ENCODE measurements at places on chromosomes 5 and 9. TPM values are rescaled to one million over a fixed set of nuclear protein-coding genes. Genes with fewer than 3 reads are reported as not detected.

The CPEB4 gene
- total RNA-seq, result 49.7 TPM

- no peak overlapping the region for H3K27ac ChIP-seq
- DNase-seq, result no peak
- no peaks in the 10 kb centered on the region for H3K27me3 ChIP-seq
- H3K36me3 ChIP-seq, result no peaks in the 10 kb centered on the region
- H3K4me3 ChIP-seq, result no peak overlapping the region
- no peaks in the 10 kb centered on the region for H3K4me1 ChIP-seq
These were observed 281.9 kb downstream of the MARCHF11 start for GRCh38 chr5:15897656-15898055.

The ARL14EPL gene
- not detected for total RNA-seq

The SPEF2 gene
- total RNA-seq, result 5.1 TPM

DNA sequence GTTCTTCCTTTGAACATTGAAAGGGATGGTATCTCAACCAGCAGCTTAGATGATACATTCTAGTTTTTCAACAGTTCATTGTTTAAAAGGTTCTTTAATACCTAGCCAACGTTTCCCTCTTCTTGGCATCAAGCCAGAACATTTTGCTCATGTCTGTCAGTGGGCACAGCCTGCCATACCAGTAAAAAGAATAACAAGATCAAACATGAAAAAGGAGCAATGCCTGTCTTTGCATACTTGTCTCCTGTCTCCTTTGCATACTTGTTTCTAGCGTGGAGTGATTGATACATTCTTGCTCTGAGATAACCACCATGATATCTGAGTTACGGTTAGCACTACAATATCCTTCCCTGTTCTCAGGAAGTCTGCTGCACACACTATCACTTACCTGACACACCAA lies 248.6 kb upstream of the DAPK1 start:
- DNase-seq, result no peak
- H3K36me3 ChIP-seq, result no peaks in the 10 kb centered on the region
- no peaks in the 10 kb centered on the region for H3K4me1 ChIP-seq
- H3K27ac ChIP-seq, result no peak overlapping the region

GRCh38 chr5:150642991-150643710 lies 2.7 kb downstream of the SYNPO start:
- DNase-seq, result no peak
- H3K4me1 ChIP-seq, result peaks cover 74% of the 10 kb centered on the region
- H3K27me3 ChIP-seq, result no peaks in the 10 kb centered on the region
- H3K27ac ChIP-seq, result peak overlapping the region; percentile 54

DNA sequence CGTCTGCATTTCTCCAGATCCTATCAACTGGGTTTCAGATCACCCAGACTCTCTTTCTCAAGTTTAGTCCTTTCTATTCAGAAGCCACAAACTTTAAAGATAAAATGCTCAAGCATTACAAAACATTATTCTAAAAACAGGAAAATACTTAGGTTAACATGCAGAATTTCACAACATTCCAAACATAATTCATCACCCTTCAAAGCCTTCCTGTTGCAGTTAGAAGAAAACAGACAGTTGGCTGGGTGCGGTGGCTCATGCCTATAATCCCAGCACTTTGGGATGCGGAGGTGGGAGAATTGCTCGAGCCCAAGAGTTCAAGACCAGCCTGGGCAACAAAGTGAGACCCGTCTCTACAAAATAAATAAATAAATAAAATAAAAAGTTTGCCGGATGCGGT lies 7.7 kb upstream of the OCLN start:
- no peaks in the 10 kb centered on the region for H3K4me1 ChIP-seq
- H3K27me3 ChIP-seq, result no peaks in the 10 kb centered on the region

- no peak overlapping the region for H3K27ac ChIP-seq
- H3K4me1 ChIP-seq, result no peaks in the 10 kb centered on the region
- peak; percentile 44 for DNase-seq
- H3K36me3 ChIP-seq, result no peaks in the 10 kb centered on the region
- no peak overlapping the region for H3K4me3 ChIP-seq
These were observed 388.5 kb upstream of the CTNND2 start for GRCh38 chr5:12292610-12293204.

DNA sequence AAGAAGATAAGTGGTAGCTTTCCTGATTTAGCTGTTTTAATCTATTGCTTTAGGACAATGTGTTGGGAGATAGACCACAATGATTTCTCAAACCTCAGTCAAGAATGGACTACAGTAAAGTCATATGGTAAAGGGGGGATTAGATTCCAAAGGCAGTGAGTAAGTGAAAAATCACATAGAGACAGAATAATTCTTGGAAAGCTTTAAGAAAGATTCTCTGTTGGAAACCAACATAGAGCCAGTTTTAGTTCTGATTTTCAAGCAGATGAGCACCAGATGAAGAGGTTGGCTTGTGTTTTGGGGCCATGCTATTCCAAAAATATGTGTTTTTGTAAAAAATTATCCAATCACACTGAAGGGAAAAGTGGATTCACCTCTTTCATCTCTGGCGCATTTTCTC lies 256.8 kb upstream of the RPS23 start:
- H3K4me3 ChIP-seq, result no peak overlapping the region
- no peak for DNase-seq
- H3K4me1 ChIP-seq, result peaks cover 8% of the 10 kb centered on the region
- H3K27ac ChIP-seq, result no peak overlapping the region
- H3K36me3 ChIP-seq, result no peaks in the 10 kb centered on the region

The RUFY1 gene
- 42.3 TPM for total RNA-seq

DNA sequence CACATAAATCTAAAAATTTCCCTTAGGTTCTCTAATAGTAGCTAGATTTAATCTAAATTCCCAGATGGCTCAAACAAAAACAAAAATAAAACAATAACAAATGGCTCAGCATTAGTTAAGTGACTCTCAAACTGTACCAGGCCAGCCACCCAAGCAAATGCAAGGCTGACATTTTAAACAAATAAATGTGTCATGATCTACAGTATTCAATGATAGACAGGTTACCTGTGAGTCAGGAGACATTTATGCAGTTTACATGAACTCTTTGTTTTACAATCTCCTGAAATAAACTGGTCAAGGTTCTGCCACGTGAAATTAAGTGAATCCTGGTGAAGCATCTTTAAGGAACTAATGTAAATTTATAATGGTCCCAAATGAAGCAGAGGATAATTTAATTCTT lies 580.2 kb upstream of the PTPRD start:
- no peaks in the 10 kb centered on the region for H3K36me3 ChIP-seq
- no peaks in the 10 kb centered on the region for H3K27me3 ChIP-seq
- no peak for DNase-seq

The SLIT3 gene
- total RNA-seq, result 43.8 TPM

DNA sequence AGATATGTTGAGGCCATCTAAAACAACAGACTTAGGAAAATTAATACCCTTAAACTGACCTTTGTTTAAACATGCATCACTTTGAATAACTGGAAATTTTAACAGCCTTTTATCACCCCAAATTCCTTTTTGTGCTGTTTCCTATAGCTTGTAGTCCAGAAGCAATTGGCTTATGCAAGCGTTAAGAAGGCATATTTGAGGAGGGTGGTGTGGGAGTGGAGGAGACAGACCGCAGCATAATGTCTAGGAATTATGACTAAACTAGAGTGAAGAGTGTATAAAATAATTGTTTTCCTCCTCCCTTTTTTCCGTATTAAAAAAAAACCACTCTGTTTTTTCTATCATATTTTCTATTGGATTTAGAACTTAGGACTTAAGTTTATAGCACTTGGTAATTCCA lies 51.8 kb upstream of the MPDZ start:
- H3K4me3 ChIP-seq, result no peak overlapping the region
- no peak for DNase-seq
- no peak overlapping the region for H3K27ac ChIP-seq
- no peaks in the 10 kb centered on the region for H3K27me3 ChIP-seq
- H3K36me3 ChIP-seq, result no peaks in the 10 kb centered on the region
- no peaks in the 10 kb centered on the region for H3K4me1 ChIP-seq

The PCDHB14 gene
- total RNA-seq, result 3.9 TPM

DNA sequence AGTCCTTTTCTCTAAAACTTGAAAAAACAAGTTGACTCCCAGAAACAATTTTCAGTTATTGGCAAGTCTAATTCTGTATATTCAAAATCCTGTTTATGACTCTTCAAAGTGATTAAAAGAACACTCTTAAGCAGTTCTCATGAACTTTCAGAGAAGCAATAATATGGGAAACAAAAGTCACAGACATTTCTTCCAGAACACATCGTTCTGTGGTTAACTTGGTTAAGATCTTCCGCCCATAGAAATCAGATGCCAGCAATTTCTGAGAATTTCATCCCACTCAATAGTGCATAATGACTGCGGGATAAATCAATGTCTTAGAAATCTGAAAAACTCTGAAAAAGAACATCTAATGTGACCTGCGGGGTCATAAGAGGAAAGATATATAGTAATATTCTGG lies 300.5 kb downstream of the COX7C start:
- no peak overlapping the region for H3K4me3 ChIP-seq
- no peaks in the 10 kb centered on the region for H3K27me3 ChIP-seq
- no peaks in the 10 kb centered on the region for H3K4me1 ChIP-seq
- no peak for DNase-seq
- H3K27ac ChIP-seq, result no peak overlapping the region

DNA sequence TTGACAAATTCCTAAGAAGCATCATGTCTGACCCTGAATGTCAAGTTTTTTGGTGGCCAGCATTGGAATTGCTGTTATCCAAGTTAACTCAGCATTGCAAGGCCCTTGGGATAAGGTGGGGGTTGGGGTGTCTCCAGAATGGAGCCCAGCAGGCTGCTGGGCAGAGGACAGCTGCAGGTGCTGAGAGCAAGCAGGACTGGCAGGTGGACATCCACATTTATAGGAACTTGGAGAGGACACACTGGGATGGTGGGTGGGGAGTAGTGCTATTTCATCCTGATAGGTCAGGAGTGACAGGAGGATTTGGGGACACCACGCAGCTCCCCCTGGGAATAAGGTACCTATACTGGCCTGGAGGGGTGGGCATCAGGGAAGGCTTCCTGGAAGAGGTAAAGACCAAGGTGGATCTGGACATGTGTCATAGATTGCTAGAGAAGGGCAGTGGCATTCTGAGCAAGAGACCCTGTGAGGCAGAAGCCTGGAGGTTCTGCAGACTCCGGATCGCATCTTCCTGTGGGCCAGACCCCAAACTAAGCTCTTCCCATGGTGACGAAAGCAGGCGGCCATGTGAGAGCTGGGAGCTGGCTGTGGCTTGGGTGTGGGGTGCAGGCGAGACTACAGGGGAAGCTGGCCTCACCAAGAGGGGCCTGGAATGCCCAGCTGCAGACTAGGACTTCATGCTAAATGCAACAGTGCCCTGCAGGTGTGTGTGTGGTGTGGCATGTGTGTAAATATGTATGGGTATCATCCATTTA lies 148.1 kb downstream of the RGS3 start:
- no peaks in the 10 kb centered on the region for H3K36me3 ChIP-seq
- H3K4me1 ChIP-seq, result peaks cover 21% of the 10 kb centered on the region

The AGPAT2 gene
- total RNA-seq, result 136 TPM

- no peaks in the 10 kb centered on the region for H3K36me3 ChIP-seq
- no peak for DNase-seq
- peak overlapping the region; percentile 2 for H3K27ac ChIP-seq
- peaks cover 6% of the 10 kb centered on the region for H3K4me1 ChIP-seq
- H3K27me3 ChIP-seq, result no peaks in the 10 kb centered on the region
These were observed 356.9 kb downstream of the CSNK1G3 start for GRCh38 chr5:123868881-123869280.

GRCh38 chr9:93829271-93830011 lies 125.7 kb downstream of the BARX1 start:
- peaks cover 14% of the 10 kb centered on the region for H3K4me1 ChIP-seq
- peaks cover 9% of the 10 kb centered on the region for H3K27me3 ChIP-seq
- peak; percentile 3 for DNase-seq
- no peak overlapping the region for H3K4me3 ChIP-seq
- H3K27ac ChIP-seq, result no peak overlapping the region

The IER5L gene
- total RNA-seq, result 38.0 TPM

DNA sequence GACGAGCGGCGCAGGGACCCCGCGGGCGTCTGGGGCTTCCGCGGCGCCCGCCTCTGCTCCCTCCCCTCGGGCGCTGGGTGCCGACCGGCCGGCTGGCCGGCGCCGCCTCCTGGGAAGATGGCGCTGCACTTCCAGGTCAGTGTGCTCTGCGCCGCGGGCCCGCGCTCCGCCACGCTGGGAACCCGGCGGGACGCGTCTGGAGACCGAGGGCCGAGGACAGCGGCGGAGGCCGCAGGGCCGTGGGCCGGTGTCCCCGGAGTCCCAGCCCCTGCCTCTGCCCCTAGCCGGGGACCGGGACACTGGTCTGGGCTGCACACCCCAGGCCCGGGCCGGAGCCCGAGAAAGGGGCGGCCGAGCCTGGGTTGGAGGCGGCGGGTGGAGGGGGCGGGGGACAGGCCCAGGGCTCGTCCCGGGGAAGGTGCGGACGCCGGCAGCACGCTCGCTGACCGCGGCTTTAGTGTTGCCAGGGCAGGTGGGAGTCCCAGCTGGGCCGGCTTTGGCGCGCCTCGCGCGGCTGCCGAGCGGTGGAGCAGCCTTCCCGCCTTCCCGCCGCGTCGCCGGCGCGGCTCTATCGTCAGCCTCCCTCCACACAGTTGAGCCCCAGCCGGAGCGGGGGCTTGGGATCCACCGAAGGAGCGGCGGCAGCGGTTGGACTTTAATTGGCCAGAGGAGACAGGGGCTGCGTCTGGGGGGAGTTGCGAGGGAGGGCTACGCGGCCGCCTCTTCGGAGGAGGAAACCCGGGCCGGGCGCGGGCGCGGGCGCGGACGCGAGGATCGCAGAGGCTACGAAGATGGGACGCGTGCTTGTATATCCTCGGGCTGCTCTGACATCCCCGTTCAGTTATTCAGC lies at the start of gene RANBP17:
TSS of gene RANBP17 (plus strand) at position 102 of the 850 bp plus-strand sequence.
- peaks cover 15% of the 10 kb centered on the region for H3K4me1 ChIP-seq
- no peaks in the 10 kb centered on the region for H3K36me3 ChIP-seq
- no peaks in the 10 kb centered on the region for H3K27me3 ChIP-seq

- no peak overlapping the region for H3K27ac ChIP-seq
- H3K36me3 ChIP-seq, result no peaks in the 10 kb centered on the region
- no peaks in the 10 kb centered on the region for H3K4me1 ChIP-seq
- H3K27me3 ChIP-seq, result no peaks in the 10 kb centered on the region
- H3K4me3 ChIP-seq, result no peak overlapping the region
- no peak for DNase-seq
These were observed 358.3 kb downstream of the SEMA5A start for GRCh38 chr5:9187614-9188013.

- H3K4me3 ChIP-seq, result no peak overlapping the region
- H3K27ac ChIP-seq, result no peak overlapping the region
- H3K4me1 ChIP-seq, result peaks cover 12% of the 10 kb centered on the region
- H3K27me3 ChIP-seq, result peaks cover 79% of the 10 kb centered on the region
These were observed 1.8 kb downstream of the TMOD1 start for GRCh38 chr9:97502984-97503861.

The SLC24A2 gene
- 0.08 TPM for total RNA-seq

The PPP2R2B gene
- total RNA-seq, result 4.4 TPM

Measured in hepatocyte (in vitro differentiated cells).